ENCODE measurements at places on chromosomes 11 and 22.

- DNase-seq: peak; percentile 22
Observed at GRCh38 chr11:78708388-78708787, 133.7 kb upstream of the NARS2 start.

DNA sequence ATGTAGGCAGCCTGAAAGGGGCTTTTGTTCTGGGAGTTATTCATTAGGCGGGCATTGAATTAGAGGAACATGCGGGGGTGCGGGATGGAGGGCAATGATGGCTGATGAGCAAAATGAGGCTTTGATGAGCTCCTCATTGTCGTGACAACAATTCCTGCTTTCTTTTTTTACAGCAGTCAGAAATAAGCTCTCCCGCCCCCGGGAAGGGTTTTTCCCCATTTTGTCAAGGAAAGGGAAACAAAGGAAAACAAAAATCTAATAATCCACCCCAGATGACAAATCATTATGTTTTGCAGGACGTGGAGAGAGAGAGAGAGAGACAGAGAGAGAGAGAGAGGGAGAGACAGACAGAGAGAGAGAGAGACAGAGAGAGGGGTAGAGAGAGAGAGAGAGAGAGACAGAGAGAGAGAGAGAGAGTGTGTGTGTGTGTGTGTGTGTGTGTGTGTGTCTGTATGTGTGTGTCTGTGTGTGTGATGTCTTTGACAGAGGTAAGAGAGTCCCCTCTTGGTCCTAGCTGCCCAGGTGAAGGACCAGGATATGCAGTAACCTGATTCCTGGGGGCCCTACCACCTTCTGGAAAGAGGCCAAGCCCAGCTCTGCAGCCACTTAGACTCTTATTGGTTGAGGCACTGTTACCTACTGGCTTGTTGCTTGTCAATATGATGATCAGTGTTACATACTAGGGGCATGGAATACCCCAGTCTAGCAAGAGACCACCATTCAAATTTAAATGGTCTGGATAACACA is 46.7 kb upstream of the PARVA start:
- DNase-seq: peak; percentile 12

- DNase-seq: peak; percentile 46
Observed at GRCh38 chr11:34633990-34634693, 13.2 kb downstream of the EHF start.

GRCh38 chr22:20857247-20857643 is 1.4 kb downstream of the PI4KA start:
- DNase-seq: no peak

DNA sequence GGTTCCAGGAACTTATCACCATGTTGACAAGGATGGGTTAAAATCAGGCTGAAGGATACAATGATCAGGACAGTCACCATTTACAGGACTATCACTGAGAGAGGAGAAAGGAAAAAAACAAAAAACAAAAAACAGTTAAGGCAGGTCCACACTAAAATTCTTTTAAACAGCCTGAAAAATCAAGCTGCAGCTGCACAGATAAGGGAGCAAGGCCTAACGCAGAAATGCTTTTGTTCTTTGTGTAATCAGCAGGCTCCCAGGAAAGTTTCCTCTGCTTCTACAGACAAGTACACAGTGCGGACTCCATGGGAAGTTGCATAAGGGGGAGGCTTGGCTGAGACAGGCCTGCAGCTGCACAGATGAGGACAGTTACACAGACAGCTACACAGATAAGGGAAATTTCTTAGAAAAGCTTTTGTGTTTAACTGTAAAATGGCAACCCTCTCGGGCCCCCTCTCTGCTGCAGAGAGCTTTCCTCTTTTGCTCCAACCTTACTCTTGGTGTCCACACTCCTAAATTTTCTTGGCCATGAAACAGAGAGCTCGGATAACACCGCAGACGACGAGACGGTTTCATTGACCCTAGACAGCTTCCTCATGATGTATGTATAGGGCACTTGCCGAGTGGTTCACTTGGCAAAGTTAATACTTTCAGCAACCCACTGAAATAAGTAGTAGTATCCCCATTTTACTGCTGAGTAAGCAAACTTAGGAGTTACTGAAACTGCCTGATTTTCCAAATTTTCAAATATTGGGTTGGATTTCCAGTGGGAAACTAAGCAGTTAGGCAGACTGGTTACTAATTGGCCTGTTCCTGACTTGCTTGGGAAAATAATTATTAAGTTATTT is 45.5 kb downstream of the PIWIL3 start:
- DNase-seq: no peak

GRCh38 chr11:75421035-75421602 is 11.9 kb downstream of the KLHL35 start:
- DNase-seq: no peak

- DNase-seq: peak; percentile 77
Observed at GRCh38 chr11:35554491-35555437, 29.3 kb upstream of the PAMR1 start.

GRCh38 chr11:94933223-94934130 is 39.9 kb downstream of the CWC15 start:
- peak; percentile 99 for DNase-seq

- DNase-seq: no peak
Observed at GRCh38 chr22:31150615-31151014, 9.4 kb upstream of the RNF185 start.

GRCh38 chr22:38760477-38761201 is 4.8 kb upstream of the SUN2 start:
- DNase-seq: peak; percentile 31

GRCh38 chr22:19178065-19178656 is 375 bp downstream of the SLC25A1 start:
- DNase-seq: no peak

- DNase-seq: no peak
Observed at GRCh38 chr22:47124451-47124881, 362.0 kb downstream of the TBC1D22A start.

- no peak for DNase-seq
Observed at GRCh38 chr11:13310443-13310842, 32.9 kb downstream of the BMAL1 start.

DNA sequence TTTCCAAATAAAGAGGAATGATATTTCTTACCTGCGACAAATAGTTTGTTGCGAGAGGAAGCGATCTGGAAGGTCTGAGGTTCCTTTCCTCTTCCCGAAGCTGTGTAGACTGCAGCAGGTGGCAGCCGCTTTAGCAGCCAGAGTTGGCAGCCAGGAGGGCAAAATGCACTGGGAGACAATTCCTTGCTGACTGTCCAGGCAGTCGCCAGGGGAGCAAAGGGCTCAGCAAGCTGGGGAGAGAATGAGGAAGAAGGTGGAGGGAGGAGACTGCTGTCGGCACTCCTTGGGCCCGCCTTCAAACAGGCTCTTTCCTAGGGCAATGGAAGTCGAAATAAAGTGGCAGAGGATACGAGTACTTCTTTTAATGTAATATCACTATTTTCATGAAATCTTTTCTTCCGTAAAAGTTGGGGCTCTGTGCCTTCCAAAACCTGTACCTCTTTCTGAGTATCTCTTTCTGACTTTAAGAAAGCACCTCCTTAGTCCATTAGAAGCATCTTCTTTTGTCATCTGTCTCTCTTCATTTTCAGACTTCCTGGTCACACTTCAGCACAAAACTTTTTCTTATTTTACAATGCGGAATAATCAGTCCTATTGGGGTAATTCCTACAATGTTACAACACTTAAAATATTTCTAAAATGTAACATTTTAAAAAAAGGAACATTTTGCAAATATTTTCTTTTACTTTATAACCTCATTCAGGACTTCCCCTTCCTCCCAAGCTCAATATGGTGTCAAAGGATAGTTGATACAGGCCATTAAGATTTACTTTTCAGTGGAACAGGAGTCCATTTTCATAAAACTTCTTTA is at the start of gene IL18:
Gene IL18, minus strand, starts transcription at position 220 of the 811 bp plus-strand sequence. CDS start 9,041 bp downstream, outside the sequence.
- DNase-seq: no peak

DNA sequence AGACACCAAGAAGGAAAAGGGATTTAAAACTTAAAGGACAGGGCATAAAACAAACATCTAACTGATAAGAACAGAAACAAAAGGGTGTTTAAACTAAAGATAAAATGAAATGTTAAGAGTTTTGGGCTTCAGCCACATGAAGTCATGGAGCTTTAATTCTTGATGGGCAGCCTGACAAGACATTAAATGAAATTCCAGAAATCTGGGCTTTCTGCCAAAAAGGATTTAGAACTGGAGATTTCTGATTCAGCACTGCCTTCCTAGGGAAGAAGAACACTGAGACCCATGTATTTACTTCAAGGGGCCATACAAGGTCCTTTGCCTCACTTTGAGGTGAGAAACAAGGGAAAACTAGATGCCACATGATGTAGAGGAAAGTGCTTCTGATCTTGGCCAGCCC is 355.9 kb upstream of the RAG2 start:
- peak; percentile 55 for DNase-seq

GRCh38 chr11:125372088-125372487 is 124.0 kb downstream of the FEZ1 start:
- DNase-seq: no peak

GRCh38 chr11:76201056-76201455 is 5.2 kb downstream of the WNT11 start:
- no peak for DNase-seq

GRCh38 chr11:47611348-47611794 is 17.2 kb upstream of the C1QTNF4 start:
- no peak for DNase-seq

GRCh38 chr11:69538854-69539253 is 57.4 kb downstream of the LINC01488 start:
- no peak for DNase-seq

DNA sequence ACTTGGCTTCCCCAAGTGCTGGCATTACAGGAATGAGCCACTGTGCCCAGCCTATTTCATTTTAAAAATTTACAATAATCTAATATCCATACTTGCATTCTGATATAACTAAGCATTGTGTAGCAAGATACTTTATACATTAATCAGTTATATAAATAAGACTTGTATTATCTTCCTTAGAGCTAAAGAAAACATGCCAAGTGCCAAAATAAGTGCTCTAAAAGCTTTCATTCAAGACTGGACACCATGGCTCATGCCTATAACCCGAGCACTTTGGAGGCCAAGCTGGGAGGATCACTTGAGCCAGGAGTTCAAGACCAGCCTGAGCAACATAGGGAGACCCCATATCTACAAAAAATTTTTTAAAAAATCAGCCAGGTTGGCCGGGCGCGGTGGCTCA is 78.3 kb upstream of the CHRM4 start:
- DNase-seq: no peak

GRCh38 chr11:133541720-133542095 is 9.4 kb upstream of the OPCML start:
- DNase-seq: no peak

- DNase-seq: peak; percentile 74
Observed at GRCh38 chr11:72223615-72224563, 678 bp upstream of the INPPL1 start.

- DNase-seq: peak; percentile 95
Observed at GRCh38 chr11:45982656-45983470, 60.4 kb downstream of the LARGE2 start.

- DNase-seq: no peak
Observed at GRCh38 chr11:31529701-31530100, 20.1 kb downstream of the ELP4 start.

- peak; percentile 45 for DNase-seq
Observed at GRCh38 chr11:133947321-133947756, 9.4 kb downstream of the IGSF9B start.

DNA sequence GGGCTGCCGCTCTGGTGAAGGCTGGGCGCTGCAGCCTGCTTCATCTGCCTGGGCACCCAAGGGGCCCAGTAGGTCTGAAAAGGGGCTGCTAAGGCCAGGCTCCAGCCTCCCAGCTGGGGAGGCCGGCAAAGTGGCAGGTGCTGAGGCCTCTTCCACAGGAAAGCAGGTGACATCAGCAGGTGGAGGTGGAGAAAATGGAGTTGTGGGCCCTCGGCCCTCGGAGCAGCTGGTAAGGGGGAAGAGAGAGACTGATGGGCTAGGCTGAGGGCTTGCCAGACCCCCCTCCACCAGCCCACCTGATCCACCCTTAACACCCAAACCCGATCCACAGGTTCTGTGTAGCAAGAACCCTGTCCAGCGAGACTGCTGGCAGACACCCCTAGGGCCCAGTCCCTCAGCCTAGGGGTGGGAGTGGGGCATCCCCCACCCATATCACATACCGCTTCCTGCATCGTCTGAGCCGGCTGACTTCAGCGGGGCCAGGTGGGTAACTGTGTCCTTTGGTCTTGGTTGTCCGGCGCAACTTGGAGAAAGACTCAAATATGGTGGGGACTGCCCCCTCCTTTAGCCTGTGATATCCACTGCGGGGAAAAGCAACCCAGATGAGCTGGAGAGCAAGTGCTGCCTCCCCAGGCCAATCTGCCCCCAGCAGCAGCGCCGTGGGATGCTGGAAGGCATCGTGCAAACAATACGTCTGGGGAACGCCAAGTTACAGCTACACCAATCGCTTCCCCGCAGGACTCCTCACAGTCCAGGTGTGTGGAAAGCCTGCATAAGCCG is 1.5 kb downstream of the THAP7 start:
- no peak for DNase-seq

GRCh38 chr22:36913427-36914389 is at the start of gene CSF2RB:
CSF2RB (plus strand) TSS chr22:36913628; CDS start chr22:36922208, 8,580 bp downstream.
- DNase-seq: no peak

DNA sequence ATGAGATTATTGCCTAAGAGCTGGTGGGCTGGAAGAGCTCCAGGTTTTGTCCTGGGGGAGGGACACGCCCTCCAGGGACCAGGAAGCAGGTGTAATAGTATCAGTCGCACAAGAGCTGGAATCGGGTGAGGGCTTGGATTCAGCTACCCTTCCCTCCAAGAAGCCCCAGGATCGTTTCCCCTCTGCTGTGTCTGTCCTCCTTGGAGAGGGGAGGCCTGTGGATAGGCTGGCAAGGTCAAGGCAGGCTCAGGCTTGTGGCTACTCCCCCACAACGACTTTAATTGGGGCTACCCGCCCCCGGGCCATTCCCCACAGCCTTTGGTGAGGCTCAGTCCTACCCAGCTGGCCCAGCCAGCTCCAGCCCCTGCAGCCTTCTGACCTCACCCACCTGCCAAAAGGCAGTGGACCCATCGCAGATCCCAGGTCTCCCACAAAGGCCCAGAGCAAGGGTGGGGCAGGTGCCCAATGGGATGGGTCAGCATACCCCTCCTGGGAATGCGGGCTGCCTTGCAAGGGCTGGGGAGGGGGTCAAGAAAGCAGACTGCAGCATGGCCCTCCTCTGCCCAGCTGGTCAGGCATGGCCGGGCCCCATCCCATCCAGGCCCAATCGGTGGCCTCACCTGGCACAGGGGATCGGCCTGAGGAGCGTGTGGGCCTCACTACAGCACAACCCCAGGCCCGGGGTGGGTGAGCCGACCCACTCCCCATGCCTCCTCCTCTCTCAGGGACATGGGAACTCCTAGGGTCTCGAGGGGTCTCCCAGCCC is 1.0 kb downstream of the CTSD start:
- no peak for DNase-seq

DNA sequence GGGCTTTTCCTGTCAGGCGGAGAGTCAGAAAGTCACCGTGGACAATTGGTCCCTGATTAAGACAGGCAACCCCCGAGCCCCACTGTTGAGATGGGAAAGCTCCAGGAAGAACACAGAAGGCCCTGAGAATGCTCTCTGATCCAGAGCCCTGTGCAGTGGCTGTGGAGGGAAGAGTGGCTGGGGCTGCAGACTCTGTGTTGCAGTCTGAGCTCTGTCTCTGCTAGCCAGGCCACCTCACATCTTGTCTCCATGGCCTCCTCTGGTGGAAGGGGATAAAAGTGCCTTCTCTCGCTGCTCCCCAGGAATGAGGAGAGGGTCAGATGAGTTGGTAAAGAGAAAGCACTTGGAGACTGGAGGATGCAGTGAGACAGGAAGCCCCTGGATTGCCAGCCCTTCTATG is 141.2 kb downstream of the CEP164 start:
- no peak for DNase-seq

- no peak for DNase-seq
Observed at GRCh38 chr11:71241721-71242259, 10.6 kb downstream of the SHANK2 start.

GRCh38 chr11:117186431-117186761 is 7.9 kb downstream of the SIDT2 start:
- no peak for DNase-seq

Data from fibroblast of skin of right quadriceps (primary cell).